ENCODE measurements at places on chromosomes 12 and 14.

DNA sequence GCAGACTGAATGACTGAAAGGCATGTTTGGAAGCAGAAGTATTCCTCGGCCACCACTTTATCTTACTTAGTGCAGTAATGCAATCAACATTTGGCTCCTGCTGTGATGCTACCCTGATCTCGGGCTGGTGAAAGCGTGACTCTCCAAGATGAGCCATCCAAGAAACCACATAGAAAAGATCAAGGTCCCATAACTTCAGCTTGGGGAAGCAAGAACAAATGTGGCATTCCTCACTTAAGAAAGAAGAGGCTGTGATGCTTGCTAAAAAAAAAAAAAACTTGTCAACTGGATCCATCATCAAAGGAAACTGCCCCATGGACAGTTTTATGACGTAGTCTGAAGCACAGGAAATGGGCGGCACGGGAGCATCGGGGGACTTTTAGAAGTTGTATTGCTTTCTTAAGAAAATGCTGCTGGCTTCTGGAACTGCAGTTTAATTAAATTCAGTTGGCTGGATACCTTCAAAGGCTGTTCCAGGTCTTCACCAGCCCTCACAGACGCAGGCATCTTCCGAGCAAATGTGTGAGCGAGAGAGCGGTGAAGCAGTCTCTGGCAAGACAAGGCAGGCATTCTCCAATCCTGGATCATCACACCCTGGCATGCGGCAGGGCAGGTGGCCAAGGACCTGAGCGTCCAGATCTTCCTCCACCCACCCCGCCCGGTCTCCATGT lies 38.2 kb upstream of the MAP1LC3B2 start:
- DNase-seq, result no peak

- no peak for DNase-seq
Measured at GRCh38 chr14:37508503-37508902, 86.5 kb downstream of the FOXA1 start.

- DNase-seq, result no peak
Measured at GRCh38 chr14:37623426-37623951, 28.1 kb downstream of the TTC6 start.

GRCh38 chr14:90276646-90277367 lies 20.5 kb downstream of the PSMC1 start:
- no peak for DNase-seq

DNA sequence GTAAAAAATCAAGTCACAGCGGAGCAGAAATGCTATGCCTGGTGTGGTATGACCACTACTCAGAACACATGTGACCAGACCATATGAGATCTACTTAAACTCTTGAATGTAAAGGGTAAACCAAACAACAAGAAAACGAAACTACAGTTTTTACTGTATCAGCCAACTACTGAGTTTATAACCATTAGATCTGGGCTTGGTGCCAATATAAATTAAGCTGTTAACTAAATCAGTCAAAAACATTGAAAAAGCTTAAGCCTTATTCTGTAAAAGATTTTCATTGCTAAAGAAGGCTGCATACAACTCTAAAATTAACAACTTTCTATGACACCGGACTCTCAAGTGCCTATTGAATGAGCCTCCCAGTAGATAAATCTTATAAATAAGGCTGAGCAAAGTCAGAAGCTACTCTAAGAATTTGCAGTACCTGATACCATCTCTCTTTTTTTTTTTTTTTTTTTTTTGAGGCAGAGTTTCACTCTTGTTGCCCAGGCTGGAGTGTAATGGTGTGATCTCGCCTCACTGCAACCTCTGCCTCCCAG lies 35.4 kb downstream of the SPTLC2 start:
- peak; percentile 58 for DNase-seq

DNA sequence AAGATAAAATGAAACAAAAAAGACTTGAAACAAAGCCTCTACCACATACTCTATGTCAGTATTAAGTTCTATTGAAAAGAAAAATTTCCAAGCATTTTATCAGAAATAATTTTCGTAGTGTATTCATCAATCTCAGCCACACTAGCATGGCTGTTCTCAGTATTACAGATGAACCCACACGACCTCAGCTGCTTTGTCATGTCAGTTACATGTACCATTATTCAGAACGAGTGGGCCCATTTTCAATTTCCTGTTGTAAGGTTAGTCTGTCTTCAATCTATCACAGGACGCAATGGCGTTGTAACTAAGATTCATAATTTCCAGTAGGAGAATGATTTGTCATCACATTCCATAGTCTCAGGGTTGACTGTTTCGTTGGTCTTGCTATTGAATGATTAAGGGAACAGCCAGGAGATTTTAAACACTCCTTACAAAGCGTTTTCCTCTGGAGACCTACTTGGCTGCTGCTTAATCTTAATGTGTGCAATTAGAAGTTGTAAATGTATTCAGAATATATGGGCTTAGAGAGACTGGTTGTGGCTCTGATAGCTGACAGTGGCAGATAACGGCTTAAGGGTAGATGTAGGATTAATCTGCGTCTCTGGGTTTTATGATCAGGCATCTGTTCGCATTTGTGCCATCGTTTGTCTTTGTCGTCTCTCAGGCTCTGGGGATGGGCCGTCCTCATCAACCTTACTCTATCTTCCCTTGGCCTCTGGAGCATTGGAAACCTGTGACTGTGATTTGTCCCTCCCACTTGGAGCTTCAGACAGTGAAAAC lies 65.4 kb downstream of the GLT1D1 start:
- DNase-seq, result no peak

DNA sequence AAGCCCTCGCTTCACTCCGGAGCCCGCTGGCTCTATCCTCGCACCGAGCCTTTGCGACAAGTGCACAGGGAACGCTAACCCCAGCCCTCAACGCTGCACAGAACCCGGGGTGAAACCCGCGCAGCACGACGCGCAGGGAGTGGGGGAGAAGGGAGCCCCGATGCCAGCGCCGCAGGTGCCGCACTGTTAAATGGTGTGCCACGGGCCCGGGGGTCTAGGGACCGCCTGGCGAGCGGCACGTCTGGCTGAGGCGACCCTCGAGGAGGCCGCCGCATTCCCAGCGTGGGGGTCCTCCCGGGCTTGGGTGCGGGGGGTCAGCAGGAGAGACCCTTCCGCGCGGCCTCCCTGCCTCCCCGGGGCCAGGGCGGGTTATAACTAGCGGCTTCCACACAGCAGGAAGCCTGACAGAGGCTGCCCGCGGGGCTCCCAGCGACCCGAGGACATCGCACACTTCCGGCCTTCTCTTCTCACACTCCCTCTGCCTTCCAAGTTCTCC lies 23.8 kb upstream of the LRTM2 start:
- peak; percentile 50 for DNase-seq

- no peak for DNase-seq
Measured at GRCh38 chr12:116282371-116283286, 5.1 kb upstream of the MED13L start.

GRCh38 chr12:125856896-125857295 lies 791.7 kb downstream of the AACS start:
- no peak for DNase-seq

DNA sequence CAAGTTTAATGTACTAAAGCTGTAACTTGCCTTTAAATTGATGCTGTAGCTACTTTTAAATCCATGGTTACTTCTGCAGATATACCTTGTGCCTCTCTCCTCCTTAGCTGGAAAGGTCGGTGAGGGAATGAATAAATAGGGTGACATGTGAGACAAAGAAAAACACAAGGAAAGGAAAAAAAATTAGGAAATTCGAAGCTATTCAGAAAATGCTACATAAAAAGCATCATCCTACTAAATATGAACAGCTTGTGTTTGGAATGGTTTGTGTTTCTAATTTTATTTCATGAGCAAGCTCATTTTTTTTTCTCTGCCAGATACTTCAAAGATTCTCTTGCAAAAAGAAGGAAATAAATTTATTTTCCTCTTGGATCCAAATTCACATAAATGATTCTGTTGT lies 186.3 kb upstream of the NUDT4 start:
- DNase-seq, result no peak
